ENCODE measurements at places on chromosomes 11 and 22. TPM values are rescaled to one million over a fixed set of nuclear protein-coding genes. Genes with fewer than 3 reads are reported as not detected.

- no peak for DNase-seq
Measured at GRCh38 chr11:131179836-131180235, 190.6 kb upstream of the NTM start.

- no peak for DNase-seq
Measured at GRCh38 chr11:78514922-78515502, 59.7 kb downstream of the NARS2 start.

COA4 gene
- total RNA-seq = 188 TPM

MS4A4A gene
- total RNA-seq = not detected

DNA sequence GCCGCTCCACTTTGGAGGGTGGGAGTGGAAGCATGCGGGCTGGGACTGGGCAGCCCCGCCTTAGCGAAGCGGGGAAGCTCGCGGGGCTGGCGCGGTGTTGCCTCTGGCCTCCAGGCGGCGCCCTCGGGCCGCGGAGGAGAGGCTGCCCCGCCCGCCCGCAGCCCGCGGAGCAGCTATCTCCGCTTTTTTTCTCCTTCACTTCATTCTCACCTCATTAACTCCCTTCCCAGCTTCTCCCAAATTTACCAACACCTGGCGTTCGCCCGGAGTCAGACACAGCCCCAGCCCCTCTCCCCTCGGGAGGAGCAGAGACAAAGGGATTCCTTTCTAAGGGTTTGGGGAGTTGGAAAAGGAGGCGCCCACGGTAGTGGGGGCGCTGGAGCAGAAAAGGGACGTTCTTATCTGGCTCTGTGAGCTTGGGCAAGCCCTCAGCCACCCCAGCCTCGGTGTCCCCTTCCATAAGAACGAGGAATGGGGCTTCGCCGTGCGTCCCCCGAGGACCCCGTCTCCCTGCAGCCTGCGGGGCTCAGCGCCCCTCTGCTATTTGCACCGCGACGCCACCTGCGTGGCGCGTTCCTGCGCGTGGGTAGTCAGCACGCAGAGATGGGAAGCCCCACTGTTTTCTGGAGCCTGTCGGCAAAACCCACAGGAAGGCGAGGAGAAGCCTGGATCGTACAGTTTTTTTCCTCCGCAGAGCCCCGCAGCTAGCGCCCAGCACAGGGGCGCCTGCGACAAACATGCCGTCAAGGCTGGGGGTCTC, 1.5 kb upstream of the WNT11 start:
- DNase-seq = peak; percentile 62

DNA sequence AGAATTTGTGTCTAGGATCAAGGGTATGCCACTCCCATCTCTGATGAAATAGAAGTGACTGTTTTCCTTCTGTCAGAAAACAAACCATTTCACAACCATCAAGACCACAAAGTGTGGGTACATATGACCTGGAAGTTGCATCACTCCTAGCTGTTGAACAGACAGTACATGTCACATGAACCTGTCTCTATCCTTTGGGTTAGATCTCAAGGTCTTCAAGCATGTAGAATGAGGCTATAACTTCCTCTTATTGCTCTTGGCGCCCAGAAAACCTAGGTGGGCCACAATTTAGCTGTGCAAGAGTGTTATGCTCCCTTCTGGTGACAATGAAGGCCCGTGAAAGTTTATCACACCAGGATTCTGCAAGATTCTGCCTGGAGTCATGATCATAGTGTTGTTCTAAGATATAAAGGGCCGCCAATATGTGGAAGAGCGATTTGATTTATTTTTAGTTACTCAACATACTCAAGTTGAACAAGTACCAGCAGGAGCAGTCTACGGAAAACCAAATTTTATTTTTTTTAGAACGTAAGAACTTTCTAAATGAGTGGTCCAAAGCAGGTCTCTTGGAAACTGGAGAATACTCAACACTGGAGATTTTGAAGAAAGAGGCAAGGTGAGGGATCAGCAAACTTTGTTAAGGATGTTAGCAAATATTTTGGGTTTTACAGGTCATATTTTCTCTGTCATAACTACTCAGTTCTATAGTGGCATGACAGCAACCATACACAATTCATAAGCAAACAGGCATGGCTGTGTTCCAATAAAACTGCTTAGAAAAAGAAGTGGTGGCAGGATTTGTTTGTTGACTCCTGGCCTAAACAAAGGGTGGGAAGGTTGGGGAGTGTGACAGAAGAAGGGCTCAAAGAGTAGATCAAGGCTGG, 101.8 kb downstream of the USP35 start:
- DNase-seq = peak; percentile 60

MMP3 gene
- 19.5 TPM for total RNA-seq
